NCI-H1930 (cell line): ENCODE measurements at places on chromosomes 2 and 18.

GRCh38 chr2:52345676-52346075 is 1313.7 kb upstream of the NRXN1 start:
- no peak for DNase-seq

- no peak for DNase-seq
Measured at GRCh38 chr2:39837856-39838453, 58.9 kb upstream of the THUMPD2 start.

DNA sequence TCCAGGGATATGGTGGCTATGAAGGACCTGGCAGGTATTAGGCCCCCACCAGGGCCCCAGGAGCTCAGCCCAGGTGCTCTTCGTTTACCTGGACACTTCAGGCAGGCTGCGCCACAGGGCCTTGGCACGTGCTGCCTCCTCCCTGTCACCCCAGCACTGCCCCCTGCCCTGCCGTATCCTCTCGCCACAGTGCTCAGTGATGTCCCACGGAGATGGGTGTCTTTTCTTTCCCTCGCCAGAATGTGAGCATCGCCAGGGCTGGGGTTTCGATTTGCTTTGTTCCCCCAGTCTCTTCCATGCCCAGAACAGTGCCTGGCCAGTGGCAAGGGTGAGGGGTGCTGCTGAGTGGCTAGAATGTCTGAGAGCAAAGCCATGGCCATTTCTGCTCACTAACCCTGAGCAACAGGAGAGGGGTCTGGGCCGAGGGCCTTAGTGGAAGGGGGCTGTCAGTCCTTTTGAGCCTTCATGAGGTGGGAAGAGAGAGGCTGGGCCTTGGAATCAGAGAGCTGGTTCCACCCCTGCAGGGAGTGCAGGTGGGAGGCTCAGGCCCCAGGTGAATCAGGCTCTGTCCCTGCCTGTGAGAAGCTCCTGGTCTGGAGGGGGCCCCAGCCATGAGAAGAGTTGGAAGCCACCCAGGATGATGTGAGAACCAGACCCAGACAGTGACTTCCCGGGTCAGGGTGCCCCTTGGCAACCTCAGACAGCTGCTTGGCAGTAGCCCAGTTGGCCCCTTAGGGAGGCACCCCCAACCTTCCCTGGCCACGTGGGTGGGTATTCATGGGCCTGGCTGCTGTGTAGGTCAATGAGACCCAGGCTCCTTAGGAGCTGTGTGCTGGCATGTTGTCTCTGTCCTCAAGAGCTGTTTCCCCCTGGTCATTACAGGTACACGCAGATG is 129.9 kb upstream of the HS6ST1 start:
- no peak for DNase-seq

- no peak for DNase-seq
Measured at GRCh38 chr2:48790407-48791170, 35.1 kb upstream of the LHCGR start.

DNA sequence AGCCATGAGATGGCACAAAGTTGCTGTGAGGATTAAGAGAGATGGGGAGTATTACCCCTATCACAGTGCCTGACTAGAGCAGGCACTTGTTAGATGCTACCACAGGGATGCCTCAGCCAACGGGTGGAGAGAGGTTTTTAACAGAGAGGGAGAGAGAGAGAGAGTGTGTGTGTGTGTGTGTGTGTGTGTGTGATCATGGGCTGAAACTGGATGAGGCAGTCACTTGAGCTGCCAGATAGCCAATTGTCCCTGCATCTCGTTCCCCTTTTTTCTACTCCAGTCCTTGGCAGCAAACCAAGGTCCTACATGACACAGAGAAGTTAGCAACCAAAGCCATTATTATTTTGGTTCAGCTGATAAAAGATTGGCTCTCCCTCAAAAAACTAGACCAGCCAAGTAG is 3.0 kb downstream of the CD8A start:
- no peak for DNase-seq

GRCh38 chr2:71804281-71804751 is 343.3 kb downstream of the CYP26B1 start:
- no peak for DNase-seq

- DNase-seq = no peak
Measured at GRCh38 chr2:120430957-120431356, 85.0 kb downstream of the INHBB start.

DNA sequence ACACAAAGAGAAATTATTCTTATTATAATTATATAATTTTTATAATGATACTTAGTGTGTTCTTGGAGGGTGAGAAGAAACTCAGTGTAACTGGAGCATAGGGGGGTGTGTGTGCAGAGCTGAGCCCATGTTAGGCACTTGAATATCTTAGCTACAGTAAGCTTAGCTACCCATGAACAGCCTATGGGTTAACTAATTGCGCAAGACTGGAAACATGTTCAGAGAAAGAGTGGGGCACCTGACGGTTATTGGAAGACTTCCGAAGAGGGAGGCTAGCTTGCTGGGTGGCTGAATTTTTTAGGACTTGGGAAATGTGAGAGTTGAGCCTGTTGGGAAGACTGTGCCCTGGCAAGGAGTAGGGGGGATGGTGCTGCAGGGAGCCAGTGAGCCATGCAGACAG is 229.2 kb downstream of the SLC4A3 start:
- no peak for DNase-seq

DNA sequence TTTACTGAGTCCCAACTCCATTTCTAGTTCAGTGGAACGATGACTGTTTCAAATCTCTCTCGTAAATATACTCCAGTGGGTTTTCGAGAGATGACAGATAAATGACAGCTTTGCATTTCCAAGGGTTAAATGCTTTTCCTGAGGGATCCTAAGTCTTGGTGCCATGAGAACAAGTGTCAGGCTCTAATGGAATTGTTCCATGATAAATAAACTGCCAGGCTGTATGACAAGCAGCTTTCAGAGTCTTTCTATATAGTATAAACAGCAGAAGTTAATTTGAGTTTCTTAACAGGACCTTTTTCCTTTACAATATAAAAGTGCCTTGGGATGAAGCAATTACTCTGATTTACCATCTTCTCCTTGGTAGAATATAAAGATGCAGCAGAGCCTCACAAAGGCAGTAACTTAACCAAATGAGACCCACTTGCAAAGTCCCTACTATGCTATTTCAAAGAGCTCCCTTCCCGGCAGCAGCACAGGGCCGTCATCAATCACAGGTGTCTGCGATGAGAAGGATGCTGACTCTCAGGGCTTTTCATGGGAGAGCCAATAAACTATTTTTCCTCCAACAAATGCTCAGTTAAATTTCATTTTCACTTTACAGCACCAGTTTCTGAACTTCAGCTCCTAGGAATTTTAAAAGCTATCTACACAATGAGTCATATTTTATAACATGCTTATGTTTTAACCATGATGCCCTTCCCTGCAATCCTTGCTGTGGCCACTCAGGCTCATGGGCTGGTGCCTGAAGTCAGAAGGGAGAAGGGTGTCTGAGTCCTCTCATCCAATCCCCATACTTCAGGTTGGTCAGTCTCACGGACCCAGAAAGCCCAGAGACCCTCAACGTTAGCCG is 123.8 kb downstream of the AFF3 start:
- DNase-seq = no peak

- DNase-seq = no peak
Measured at GRCh38 chr2:3126911-3127621, 250.6 kb downstream of the EIPR1 start.

DNA sequence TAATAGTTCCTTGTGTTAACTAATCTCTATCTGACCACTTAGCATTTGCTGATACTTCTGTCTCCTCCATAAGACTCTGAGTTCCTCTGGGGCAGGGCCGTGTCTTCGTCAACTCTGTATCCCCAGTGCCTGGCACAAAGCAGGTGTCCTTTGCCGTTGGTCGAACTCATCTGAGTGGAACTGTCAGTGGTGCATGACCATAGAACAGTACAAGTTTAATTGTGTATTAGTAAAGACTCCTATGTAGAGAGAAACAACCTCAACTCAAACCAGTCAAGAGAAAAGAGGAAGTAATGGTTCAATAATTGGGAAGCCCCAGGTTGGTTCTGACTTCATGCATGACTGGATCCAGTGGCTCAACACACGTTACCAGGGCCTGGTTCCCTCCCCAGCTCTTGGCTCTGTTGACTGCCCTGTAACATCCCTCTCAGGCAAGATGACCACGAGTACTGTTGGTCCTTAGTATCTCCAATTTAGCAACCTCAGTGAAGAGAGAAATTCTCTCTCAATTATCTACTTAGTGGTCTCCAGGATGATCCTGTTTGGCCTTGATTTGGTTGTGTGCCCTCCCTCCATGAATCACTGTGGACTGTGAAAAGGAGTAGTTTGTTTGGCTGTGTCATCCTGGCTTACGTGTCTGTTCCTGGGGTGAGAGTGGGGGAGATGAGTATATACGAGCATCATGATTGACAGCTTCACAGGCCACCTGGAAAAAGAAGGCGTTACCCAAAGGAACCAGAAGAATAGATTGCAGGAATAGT is 58.5 kb upstream of the MSH6 start:
- DNase-seq = no peak

- no peak for DNase-seq
Measured at GRCh38 chr2:120732506-120733237, 3.0 kb upstream of the GLI2 start.
